CD8-positive, alpha-beta memory T cell (primary cell): ENCODE measurements at places on chromosomes 3 and 15.

DNA sequence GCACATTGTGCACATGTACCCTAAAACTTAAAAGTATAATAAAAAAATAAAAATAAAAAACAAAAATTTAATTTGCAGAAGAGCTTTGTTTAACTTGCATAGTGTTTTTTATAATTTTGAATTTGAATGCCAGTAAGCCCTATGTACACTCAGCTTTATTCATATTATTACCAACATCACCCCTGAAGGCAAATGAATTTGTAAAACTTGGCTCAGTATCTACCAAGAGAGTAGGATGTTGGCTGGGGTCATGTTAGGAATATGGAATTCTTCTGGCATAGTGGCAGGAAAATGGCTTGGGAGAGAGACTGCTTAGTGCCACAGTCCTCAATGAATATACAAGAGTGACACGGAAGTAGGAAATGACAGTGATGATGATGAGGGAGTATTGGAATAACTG, 30.7 kb downstream of the TRPC1 start:
- no peak for DNase-seq

- no peak for DNase-seq
These were observed 103.1 kb downstream of the OTOL1 start for GRCh38 chr3:161599697-161600096.

DNA sequence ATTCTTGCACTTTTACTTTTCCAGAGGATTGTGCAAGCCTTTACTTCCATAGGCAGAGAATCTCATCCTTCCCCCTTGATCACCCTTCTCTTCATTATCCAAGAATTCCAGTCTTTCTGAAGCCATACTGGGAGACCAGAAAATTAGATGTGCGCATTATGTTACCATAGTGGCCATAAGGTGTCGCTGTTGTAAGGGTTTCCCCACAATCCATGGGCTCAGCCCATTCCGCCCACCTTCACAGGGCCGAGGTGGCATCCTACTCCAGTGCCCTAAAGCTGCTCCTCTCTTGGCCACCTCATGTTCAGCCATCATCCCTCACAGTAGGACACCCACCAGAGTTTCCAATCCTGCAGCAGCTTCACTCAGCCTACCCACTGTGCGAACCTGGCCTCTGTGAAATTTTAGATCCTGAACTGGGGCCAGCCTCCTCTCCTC, 35.0 kb downstream of the CTSH start:
- no peak for DNase-seq

- DNase-seq: no peak
These were observed 166.0 kb downstream of the THSD4 start for GRCh38 chr15:71281256-71281655.

GRCh38 chr3:156395961-156396710, 158.8 kb downstream of the SSR3 start:
- no peak for DNase-seq

DNA sequence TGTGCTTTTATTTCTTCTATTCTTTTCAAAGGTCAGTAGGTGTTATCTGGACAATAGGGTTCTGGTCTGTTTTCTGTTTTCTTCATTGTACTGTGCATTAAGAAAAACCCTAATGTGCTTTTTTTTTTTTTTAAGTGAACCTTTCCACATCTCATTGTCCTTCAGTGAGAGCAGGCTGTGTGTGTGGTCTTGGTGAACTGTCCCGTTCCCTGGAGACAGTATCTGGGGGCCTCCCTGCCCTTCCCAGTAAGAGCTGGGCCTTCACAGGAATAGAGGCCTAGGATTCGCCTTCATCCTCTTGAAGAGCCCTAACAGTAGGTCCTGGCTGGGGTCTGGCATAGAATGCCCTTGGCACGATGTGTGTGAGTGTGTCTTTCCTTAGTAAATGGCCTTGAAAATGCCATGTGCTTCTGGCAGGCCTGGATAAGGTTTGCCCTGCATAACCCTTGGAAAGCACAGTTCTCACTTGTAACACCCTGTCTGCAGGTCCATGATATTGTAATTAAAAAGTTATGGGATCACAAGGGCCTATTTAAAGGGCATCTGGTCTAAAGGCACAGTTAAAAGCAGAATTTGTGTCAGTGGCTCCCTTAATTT, 81.2 kb downstream of the IGF1R start:
- DNase-seq: no peak

DNA sequence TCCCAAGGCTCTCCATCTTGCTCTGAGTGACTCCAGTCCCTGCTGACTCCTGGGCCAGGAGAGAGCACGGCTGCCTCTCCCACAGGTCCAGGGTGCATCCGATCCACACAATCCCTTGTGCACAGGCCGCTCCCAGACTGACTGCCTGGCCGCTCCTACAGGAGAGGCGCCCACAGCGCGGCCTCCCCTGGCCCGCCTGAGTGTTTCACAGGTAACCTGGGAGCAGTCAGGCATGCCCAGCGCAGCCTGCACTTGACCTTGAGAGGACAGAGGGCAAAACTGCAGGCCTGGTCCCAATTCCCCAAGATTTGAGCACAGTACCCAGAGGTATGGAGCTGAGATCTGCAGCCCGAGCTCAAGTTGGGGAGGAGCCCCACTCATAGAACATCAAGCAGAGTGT, 490.2 kb downstream of the CNTN6 start:
- no peak for DNase-seq

- no peak for DNase-seq
These were observed 34.1 kb upstream of the ANKRD28 start for GRCh38 chr3:15831927-15832326.

DNA sequence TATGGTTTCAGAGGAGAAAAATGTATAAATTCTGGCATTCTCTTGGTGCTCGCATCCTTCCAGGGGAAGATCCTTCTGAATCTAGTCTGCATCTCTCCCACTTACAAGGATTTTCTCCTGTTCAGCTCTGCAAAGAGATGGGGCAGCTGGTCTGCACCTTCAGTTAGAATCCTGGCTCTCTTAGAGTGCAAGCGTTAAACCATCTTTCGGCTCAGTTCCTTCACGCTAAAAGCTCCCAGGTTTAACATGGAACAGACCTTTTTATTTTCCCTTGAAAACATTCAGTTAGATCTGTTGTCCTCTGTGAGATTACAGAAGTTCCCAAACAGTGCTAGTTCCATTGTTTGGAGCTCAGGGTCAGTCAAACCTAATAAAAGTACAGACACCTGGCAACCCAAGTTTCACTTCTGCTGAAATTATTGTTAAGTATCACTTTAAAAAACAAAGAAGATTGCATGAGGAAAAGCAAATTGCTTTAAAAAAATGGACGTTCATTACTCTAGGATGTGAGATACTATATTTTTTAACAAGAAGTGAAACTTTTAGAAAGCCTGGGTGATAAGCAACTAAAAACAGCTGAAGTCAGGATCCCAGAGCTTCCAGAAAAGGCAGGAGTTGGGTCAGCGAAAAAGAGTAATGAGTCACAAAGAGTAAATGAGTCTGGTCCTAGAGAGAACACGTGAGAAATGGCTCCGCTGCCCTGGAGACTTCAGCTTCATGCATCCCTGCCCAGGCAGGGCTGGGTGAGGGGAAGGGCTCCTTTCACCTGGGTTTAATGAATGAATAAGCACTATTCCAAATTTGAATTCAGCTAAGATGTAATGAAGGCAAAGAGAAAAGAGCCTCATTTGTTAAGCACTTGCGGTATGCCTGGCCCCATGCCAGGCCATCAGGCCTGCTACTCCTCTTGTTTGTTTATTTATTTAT, 63.3 kb downstream of the ABTB1 start:
- no peak for DNase-seq

- DNase-seq: no peak
These were observed 110.2 kb upstream of the ARHGEF26 start for GRCh38 chr3:154011036-154011435.

DNA sequence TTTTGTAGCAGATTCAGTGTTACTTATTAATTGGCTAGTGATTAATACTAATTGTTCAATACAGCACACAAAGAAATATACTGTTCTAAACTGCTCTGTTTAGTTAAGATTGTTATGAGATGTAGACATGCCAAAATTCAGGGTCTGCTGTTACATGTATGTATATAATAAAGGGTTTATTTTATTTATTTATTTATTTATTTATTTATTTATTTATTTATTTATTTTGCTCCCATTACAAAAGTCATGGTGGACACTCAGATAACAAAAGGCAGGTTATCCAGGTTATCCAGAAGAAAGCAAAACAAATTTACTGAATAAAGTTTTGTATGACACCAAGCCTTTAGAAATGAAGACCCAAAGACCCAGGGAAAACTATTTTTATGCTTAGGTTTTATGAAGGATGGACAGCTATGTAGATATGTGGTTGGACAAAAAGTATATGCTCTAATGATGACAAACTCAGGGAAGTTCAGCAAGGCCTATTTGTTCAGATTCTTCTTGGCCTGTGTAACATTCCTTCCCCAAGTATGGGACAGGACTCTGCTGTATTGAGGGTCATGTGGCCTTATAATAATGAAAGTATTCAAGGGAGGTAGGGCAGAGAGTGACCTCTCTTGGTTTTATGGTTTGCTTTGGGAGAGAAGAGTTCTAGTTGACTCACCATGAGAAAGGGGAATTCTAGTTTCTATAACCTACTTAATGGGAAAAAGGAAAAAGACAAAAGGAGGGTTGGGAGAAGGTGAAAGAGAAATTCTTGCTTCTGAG, 1056.8 kb downstream of the ROBO2 start:
- DNase-seq: no peak
